ENCODE measurements at places on chromosomes 7 and 10.

- no peak for DNase-seq
Observed at GRCh38 chr7:6407434-6407833, 40.3 kb downstream of the DAGLB start.

GRCh38 chr7:117565226-117565625, 85.4 kb downstream of the CFTR start:
- no peak for DNase-seq

- no peak for DNase-seq
Observed at GRCh38 chr7:71470326-71470725, 338.4 kb downstream of the GALNT17 start.

- DNase-seq = peak; percentile 10
Observed at GRCh38 chr10:85548034-85548433, 818.6 kb downstream of the GRID1 start.

DNA sequence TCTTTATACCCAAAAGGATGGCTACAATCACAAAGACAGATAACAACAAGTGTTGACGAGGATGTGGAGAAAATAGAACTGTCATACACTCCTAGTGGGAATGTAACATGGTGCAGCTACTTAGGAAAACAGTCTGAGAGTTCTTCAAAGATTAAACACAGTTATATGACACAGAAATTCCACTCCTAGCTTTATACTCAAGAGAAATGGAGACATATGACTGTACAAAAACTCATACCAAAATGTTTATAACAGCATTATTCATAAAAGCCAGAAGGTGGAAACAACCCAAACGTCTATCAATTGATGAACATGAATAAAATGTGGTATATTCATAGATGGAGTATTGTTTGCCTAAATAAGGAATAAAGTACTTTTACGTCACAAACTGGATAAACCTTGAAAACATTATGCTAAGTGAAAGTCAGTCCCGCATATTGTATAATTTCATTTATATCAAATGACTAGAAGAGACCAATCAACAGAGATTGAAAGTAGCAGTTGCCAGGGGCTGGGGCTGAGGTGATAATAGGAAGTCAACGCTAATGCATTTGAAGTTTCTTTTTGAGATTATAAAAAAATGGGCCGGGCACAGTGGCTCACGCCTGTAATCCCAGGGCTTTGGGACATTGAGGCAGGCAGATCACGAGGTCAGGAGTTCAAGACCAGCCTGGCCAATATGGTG, 61.6 kb upstream of the SRPK2 start:
- DNase-seq = no peak

GRCh38 chr7:23471106-23471859, 992 bp upstream of the IGF2BP3 start:
- DNase-seq = peak; percentile 22

- no peak for DNase-seq
Observed at GRCh38 chr7:5692112-5692844, 89.2 kb downstream of the RNF216 start.

DNA sequence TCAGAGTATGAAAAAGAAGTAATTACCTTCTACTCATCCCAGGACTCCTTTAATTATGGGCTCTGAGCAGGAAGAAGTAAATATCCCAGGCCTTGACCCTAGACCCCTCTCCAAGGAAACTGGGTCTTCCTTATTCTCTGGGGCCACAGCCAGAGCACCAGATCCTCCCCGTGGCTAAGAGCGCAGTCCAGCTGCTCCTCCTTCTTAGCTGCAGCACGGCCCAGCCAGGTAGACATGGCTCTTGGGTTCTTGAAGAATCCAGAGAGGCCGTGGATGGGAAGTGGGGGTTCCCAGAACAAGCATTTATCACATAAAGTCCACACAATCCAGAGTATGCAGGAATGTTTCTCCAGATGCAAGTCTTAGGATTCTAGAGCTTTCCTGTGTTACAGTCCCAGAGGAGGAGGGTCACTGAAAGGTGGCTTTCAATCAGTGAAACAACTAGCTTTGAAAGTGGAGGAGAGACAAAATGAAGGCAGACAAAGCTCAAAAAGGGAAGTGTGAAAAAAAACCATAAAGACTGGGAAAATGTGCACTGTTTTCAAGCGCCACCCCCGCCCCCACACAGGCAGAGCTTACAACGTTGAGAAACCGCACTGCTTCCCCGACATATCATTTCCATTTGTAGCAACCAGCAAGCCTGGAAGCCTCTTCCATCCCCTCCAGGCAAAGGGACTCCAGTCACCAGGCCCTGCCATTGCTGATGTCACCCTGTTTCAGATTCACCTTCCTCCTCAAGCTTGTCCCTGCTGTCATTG, 396.5 kb upstream of the MKI67 start:
- no peak for DNase-seq

DNA sequence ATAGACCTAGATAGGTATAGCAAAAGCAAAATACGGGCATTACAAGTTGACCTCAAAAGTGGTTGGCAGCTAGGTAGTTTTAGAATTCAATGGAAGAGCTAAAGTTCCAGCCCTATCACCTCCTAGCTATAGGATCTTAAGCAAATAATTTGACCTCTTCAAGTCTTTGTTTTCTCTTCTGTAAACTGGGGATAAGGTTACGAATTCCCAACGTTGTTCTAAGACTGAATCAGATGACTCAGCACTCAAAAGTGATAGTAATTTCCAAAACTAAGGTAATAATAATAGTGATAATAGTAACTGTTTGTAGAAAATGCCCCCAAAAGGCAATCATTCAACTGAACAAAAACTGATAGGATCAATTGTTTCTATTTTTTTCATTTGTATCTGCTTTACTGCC, 445.2 kb downstream of the KCNMA1 start:
- DNase-seq = no peak

Measured in stimulated activated naive CD8-positive, alpha-beta T cell treated with anti-CD3 and anti-CD28 coated beads, Interleukin-15, amount 100 ng/mL, for 72 hours (primary cell).